ENCODE measurements at places on chromosomes 13 and 19.

DNA sequence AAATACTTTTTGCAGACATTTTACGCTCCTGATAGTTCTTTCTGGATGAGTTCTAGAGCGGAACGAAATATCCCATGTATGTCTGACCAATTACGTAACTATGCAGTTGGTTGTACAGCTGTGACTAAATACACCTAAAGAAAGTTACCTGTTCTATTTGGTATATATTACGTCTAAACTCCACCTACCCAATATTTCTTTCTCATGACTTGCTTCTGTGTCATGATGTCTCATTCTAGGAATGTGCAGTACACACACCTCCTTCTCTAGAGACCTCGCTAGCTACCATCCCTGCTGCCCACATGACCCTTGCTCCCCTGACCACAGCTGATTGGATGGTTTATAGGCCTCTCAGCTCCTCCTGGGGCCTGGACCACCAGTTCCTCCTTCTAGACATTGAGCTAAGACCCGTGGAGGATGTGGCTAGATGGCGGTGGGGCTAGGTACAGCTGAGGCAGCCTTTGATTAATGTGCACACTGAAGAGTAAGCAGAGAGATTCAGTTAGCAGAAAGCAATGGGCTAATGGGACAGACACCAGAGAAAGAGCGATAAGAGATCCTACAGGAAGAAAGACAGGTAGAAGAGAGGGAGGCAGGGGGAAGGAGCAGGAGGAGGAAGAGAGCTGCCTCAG, 422.1 kb downstream of the COG6 start:
- DNase-seq, result peak; percentile 11

GRCh38 chr19:50793558-50794065, 3.4 kb downstream of the ACP4 start:
- no peak for DNase-seq

GRCh38 chr19:5228932-5229777, 111.5 kb downstream of the PTPRS start:
- DNase-seq, result no peak

- no peak for DNase-seq
Measured at GRCh38 chr19:57002710-57003109, 117.1 kb upstream of the USP29 start.

- no peak for DNase-seq
Measured at GRCh38 chr19:19817357-19817756, 4.2 kb downstream of the ZNF506 start.

DNA sequence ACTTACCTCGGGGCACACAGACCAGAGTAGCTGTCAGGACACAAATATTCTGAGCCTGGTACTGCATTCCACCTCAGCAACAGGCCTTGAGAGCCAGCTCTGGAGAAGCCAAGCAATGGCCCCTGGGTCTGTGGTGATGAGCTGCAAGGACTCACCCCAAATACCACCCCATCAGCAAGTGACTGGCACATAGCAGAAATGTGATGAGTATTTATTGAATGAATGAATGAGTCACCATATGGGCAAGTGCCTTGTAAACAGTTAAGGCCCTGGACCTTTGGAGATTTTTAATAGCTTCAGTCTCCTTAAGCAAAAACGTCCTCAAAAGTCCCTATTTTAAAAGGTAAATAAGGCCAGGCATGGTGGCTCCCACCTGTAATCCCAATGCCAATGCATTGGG, 18.2 kb downstream of the GSX1 start:
- no peak for DNase-seq

GRCh38 chr13:69704311-69704710, 403.3 kb upstream of the ATXN8OS start:
- peak; percentile 68 for DNase-seq

GRCh38 chr13:93953841-93954240, 525.6 kb downstream of the DCT start:
- no peak for DNase-seq

- peak; percentile 65 for DNase-seq
Measured at GRCh38 chr13:48220981-48221685, 11.9 kb upstream of the ITM2B start.

DNA sequence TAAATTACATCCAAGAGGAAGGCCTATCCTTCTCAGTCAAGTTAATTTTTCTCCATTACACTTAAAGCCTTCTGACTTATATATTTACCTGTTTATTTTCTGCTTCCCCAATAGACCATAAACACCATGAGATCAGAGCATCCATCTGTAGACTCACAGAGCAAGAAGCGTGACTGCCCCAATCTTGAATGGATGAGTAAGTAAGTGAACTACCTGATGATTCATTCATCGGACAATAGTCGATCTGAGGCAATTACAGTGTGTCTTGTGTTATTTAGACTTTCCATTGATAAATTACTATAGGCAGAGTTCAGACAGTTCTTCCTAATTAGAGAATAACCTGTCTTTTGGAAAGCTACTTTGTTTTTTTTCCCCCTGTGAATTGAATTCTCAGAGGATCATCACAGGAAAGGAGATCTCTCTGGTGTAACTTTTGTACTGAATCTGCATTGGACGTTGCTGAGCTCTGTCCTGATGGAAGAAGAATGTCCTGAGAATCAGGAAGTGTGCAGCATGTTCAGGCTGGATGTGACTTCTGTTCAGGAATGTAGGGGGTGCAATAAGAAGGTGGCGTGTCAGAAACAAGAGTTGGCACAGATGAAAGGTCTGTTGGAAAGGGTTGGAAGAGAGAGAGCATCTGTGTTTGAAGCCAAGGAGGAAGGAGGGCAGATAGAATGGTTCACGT, 367.0 kb downstream of the NALCN start:
- no peak for DNase-seq

DNA sequence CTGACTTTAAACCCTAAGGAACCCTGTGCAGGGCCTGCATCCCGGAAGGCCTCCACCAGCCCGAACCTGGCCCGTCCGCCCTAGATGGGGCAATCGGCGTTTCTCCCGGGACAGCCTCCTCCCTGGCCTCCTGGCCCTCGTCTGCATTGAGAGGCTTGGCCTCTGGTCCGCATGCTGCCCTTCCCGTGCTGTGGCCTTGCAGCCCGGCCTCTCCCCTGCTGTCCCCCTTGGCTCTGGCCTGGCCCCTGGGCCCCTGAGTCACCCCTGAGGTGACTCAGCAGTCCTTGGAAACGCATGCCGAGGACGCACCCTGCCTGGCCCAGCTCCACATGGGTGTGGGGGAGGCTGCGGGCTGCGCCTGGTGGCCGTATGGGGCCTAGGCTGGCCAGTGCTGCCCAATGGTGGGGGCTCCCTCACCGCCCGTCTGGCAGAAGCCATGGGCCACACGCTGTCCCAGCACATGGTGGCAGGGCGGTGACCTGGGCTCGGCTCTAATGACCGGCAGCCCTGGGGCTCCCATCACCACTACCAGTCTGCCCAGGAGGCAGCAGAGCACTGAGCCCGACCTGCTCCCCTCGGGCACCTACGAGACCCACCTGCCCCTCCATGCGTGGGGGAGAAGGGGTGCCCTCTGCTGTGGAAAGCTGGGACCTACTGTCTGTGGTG, 25.7 kb downstream of the SH3GL1 start:
- peak; percentile 19 for DNase-seq

- DNase-seq, result no peak
Measured at GRCh38 chr13:38590796-38591507, 95.9 kb upstream of the FREM2 start.

GRCh38 chr19:19305696-19306095, 14.6 kb downstream of the SUGP1 start:
- no peak for DNase-seq

DNA sequence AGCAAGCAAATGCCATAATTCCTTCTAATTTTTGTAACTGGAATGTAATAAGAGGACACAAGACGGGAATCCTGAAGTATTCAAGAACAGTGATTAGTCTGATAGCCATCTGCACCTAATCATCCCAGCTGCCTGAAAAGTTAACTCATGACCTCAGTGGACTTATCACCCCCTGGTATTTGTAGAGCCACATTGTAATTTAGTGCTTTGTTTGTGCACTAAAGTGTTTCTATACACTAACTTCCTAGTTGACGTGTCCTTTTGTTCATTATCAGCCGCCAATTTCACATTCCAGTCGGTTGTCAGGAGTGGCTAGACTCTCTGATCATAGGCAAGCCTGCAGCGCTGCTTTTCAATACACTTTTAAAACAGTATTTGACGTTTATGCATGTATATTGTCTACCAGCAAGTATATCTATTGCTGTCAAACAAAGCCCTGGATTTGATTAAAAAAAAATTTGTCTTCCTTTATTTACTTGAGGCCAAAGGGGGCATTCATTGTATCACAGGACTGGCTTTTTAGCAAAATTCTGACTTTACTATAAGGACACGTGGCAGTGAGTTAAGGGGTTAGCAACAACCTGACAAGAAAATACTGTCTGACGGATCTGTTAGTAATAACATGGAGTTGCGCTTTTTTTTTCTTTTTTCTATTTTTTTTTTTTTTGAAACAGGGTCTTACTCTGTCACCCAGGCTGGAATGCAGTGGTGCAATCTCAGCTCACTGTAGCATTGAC, 10.4 kb upstream of the SOX21 start:
- no peak for DNase-seq

GRCh38 chr13:42307461-42307860, 35.5 kb downstream of the AKAP11 start:
- no peak for DNase-seq
